ENCODE measurements at places on chromosomes 6 and 20.

GRCh38 chr20:35451295-35451694 lies 4.1 kb upstream of the CEP250 start:
- no peak for DNase-seq

- peak; percentile 29 for DNase-seq
These were observed at the start of gene SLC22A7 for GRCh38 chr6:43297644-43298564. Gene SLC22A7, plus strand, starts transcription at chr6:43298260. Its CDS starts 99 bp downstream, at chr6:43298359.

GRCh38 chr6:12735786-12736185 lies 19.2 kb downstream of the PHACTR1 start:
- no peak for DNase-seq

DNA sequence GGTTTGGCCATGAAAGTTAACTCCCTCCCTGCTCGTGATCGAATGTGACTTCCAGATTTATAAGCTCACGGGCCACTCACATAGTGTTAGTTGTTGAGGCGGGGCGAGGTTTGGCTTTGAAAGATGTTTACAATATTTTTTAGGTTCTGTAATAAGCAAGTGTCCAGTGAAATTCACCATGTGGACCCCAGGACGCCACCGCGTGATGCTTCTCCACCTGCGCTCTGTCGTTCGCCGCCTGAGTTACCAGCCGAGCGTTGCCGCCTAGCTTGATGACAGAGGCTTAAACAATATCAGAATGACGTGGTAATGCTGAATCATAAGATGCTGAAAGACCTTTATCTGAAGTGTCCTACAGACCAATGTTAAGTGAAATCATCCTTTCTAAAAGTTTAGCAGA lies 241.0 kb downstream of the MYLK4 start:
- no peak for DNase-seq

DNA sequence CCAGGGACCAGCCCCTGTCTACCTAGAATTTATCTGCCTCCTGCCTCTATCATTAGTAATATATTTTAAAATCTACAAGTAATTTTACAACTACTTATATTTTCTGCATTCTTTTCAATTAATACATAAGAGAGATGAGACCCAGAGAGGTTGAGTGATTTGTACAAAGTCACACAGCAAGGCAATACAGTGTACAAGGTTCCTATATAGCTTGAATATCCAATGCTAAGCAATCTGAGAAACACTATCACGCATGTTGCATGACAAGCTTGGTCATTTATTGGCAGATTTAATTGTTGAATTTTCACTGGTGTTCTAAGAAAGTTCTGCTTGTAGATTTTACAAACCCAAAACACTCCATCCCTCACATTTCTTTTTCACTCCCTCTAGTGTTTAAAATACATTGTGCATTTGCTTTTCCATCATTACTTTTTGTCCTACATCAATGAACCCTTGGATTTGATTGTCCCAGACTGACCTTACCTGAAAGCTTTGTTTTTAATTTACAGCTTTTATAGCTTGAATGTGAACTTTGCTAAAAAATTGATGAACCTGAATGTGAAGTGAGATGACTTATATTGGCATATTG lies 520.9 kb upstream of the CITED2 start:
- DNase-seq = peak; percentile 23

GRCh38 chr6:160386869-160387530 lies 38.8 kb downstream of the SLC22A3 start:
- DNase-seq = peak; percentile 66

GRCh38 chr6:10759884-10760329 lies 12.3 kb downstream of the TMEM14B start:
- DNase-seq = peak; percentile 83

Data from fibroblast of the aortic adventitia (primary cell).